ENCODE measurements at places on chromosomes 16 and 17.

DNA sequence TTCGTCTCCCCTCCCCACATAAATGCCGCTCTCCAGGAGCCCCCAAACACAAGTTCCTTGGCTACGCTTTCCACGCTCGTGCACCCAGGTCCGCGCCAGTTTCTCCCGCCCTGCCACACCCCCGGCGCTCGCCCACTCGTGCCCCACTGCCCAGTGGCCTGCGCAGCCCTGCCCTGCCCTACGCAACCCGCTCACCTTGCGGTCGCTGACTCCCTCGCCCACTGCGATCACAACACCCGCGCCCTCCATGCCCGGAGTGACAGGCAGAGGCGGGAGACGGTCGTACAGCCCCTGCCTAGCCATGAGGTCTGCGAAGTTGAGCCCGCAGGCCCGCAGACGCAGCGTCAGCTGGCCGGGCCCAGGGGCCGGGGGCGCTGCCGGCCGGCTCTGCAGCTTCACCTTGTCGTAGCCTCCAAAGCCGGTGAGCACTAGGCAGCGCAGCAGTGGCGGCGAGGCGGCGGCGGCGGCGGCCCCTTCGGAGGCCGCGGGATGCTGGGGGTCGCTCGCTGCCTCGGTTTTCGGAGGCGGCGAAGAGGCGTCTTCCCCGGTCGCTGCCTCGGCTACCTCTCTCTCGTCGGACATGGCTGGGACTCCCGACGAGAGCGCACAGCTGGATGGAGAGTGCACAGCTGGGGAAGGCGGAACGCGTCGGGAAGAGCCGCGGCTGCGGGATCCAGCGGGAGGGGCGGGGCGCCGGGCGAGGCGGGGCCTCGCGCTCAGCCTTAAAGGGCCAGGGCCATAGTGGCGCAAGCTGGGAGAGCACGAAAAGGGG is at the start of gene VAT1:
Gene VAT1 (minus strand): TSS at position 645 of the 772 bp plus-strand sequence. CDS start 63 bp downstream, at position 582.
- peak; percentile 80 for DNase-seq

DNA sequence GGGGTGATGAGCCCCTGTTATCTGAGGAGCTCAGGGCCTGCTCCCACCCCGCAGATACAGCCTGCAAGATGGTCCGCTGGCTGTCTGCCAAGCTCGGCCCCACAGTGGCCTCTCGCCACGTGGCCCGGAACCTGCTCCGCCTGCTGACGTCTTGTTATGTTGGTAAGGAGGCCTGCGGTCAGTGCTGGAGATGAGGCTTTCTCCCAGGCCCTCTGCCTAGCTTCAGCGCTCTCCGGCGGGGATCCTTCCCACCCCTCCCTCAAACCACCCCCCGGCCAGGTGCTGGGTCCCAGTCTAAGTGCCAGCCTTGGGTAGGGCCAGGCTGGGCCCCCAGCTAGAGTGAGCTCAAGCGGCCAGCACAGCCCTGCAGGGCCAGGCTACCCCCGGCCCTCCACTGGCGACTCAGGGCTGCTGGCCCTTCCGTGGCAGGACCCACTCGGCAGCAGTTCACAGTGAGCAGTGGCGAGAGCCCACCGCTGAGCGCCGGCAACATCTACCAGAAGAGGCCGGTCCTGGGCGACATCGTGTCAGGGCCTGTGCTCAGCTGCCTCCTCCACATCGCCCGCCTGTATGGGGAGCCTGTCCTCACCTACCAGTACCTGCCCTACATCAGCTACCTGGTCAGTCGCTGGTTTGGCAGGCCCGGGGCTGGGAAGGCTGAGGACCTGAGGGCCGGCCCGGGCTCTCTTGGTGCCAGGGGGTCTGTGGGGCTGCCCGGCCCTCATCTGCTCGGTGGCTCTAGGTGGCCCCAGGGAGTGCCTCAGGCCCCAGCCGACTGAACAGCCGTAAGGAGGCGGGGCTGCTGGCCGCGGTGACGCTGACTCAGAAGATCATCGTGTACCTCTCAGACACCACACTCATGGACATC is 6.1 kb downstream of the WDR81 start:
- no peak for DNase-seq

DNA sequence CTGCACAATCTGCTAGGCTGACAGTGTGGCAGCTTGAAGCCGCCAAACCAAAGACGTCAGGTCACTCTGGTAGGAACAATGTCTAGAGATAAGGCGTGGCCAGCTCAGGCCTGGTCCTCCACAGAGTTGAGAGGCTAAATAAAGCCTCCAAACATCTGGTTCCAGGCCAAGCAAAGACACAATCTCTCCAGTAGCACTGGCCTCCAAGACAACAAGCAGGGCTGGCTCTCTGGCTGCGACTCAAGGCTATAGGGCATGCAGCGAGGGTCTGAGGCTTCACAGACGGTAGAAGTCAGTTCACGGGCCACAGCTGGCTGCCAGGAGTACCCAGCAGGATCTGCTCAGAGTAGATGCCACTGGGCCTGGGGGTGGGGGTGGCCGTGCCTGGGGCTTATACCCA is 75.6 kb downstream of the ABR start:
- no peak for DNase-seq

- no peak for DNase-seq
Measured at GRCh38 chr16:81366316-81366932, 51.7 kb downstream of the GAN start.

DNA sequence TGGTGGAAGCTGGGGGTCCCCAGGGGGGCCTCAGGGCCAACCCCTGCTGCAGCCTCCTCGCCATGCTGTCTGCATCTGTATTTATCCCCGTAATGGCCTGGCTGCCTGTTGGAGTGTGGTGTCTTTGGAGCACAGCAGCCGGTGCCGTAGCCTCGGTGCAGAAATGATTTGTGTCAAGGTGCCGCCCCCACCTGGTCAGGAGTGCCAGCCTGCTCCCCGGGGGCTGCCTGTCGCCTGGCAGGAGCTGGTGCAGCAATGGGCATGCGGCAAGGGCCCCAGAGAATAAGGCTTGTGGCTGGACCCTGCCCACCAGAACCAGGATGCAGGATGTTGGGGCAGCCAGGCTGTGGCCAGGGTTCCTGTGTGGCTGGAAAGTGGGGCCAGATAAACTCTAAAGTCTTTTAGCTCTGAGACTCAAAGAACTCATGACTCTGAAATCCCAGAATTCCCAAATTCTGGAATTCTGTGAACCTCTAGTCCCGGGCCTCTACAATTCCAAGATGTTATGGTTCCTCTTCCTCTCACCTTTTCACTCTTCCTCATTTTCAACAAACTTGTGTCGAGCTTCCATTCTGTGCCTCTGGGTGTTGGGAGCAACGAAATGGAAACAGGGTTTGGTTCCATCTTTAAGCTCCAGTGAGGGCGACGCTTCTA is 5.9 kb downstream of the CPNE2 start:
- DNase-seq: no peak

DNA sequence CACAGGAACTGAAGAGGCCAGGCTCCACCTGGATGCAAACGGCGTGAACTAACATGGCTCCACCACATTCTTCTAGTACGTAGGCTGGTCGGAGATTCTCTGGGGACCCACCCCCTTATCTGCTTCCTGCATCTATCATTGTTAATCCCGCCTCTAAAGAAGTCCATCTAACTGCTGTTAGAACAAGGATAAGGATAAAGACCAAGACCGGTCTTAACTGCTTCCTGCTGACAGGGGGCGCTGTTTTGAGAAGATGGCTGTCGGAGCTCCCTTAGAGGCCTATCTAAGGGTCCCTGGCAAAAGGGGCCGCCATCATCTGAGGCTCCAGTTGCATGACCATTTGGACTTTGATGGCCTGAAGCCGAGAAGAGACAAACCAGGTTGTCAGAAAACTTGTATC is 25.8 kb upstream of the TNFSF12 start:
- DNase-seq: peak; percentile 60

DNA sequence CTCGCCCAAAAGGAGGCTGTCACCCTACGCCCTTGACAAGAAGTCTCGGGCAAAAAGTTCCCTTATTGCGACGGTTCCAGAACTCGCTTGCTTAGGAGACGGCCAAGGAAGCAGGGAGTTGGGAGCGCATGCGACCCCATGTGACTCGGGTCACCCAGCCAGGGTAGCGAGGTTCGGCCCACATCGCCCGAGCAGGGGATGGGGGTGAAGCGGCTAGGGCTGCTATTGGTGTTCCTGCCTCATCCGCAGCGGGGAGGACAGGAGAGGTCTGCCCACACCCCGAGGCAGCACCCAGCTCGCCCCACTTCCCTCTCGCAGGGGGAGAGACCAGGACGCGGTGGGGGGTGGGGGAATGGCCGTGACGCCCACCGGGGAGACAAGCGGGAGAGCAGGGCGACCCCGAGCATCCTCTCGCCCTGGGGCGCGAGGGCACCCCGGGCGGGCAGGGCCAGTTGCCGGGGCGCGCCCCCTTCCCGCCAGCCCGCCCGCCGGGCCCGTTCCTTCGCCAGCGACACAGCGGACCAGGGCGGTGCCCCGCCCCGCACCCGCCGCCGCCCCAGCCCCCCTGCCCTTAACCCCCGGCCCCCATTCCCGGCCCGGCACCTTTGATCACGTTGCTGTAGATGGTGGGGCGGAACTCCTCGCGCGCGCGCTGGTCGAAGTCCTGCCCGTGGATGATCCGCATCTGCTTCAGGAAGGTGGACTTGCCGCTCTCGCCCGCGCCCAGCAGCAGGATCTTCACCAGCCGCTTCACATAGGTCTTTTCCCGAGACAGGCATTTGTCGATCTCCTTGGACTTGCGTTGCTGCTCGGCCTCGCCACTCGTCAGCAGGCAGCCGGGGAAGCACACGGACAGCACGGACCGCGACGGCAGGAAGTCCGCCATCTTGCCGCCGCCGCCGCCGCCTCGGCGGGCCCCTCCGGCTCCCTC is 567 bp downstream of the GNA13 start:
- peak; percentile 80 for DNase-seq

DNA sequence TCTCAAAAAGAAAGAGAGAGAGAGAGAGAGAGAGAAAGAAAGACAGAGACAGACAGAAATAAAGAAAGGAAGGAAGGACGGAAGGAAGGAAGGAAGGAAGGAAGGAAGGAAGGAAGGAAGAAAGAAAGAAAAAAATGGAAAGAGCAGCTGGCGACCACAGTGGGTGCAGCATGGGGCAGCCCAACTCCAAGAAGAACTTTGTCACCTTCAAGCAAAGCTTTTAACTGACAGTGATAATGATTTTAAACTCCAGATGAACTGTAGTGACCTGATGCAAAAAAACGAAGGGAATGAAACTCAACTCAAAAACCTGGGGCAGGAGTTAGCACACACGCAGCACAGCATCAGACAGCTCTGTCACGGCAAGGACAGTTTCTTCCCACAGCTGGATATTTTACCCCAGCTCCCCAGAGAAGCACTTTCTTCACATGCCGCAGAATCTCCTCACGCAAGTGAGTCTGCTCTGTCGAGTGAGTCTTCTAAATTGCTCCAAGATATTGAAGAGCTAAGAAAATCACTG is 5.0 kb upstream of the ARHGAP17 start:
- DNase-seq: no peak

GRCh38 chr17:36089888-36090836 is at the start of gene CCL3:
Gene CCL3 (minus strand): TSS chr17:36090143. CDS start chr17:36090058, 85 bp downstream.
- DNase-seq: peak; percentile 81

GRCh38 chr16:84662471-84662870 is 14.2 kb downstream of the KLHL36 start:
- DNase-seq: no peak

GRCh38 chr17:79080349-79080748 is 5.7 kb downstream of the ENGASE start:
- no peak for DNase-seq

DNA sequence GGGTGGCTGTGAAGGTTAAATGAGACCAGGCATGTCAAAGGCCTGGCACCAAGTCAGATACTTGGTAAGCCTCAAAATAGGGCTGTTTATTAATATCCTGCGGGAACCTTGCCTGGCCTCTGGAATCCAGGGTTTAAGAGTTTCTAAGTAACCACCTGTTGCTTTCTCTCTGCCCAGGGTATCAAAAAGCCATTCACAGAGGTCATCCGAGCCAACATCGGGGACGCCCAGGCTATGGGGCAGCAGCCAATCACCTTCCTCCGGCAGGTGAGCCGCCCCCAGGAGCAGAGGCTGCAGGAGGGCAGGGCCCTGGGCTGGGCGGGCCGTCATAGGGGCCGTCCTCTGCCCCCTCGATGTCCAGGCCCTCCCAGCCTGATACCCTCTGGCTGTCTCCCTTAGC is 13.3 kb downstream of the GPT2 start:
- no peak for DNase-seq

DNA sequence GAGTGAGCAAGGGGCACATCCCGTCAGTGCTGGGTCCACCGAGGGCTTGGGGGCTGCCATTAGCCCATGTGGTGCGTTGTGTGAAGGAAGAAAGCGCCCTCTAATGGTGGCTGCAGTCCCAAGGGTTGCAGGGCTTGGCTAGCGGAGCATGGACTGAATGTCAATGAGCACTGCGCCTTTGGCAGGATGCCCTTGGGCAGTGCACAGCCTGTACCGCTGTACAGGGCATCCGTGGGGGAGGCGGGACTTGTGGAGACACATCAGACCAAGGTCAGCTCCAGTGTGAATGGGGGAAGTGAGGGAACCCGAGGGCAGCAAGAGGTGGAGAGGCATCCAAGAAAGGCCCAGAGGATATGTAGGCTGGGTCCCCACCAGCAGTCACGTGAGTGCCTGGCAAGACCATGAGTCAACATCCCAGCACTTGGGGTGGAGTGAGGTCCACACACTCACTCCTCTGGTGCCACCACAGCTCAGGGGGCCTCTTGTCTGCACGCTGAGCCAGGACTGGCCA is 75.5 kb upstream of the MED9 start:
- DNase-seq: no peak

- no peak for DNase-seq
Measured at GRCh38 chr16:67299269-67299668, 19.9 kb downstream of the PLEKHG4 start.

GRCh38 chr17:10018461-10018891 is 113.4 kb upstream of the RCVRN start:
- no peak for DNase-seq

DNA sequence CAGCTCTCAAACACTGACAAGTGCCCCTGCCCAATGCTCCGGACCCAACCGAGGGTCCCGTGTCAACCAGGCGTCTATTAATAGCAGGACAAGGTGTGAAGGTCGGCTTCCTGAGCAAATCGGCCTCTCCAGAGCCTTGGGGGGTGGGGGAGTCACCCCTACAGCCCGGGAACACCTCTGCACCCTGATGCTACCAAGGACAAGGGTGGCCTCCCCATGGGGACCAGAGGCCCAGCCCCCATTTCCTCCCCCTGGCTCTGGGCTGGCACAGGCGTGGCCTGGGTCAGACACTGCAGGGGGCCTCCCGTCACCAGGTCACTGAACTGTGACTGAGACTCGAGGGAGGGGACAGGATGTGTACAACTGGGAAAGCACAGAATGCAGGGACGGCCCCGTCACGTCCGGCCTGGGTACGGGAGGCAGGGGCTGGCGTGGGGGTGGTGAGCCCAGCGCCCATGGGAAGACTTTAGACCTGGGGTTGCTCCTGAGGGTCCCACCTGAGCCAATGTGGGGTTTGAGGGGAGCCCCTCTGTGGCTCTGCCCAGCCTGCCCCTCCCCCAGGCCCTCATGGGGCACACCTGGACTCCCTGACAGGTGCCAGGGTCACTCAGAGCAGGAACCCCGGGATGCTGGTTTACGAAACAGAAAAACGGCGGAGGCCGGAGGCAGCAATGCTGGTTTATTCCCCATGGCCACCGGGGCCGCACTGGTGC is 579 bp upstream of the CYBA start:
- DNase-seq: peak; percentile 84

Measured in activated T-cell treated with anti-CD3 and anti-CD28 coated beads, Interleukin-2, amount 50 U/mL, for 48 hours (primary cell).